ENCODE measurements at places on chromosomes 7 and 10.

GRCh38 chr10:54962134-54962900 lies 161.3 kb upstream of the PCDH15 start:
- DNase-seq: no peak

DNA sequence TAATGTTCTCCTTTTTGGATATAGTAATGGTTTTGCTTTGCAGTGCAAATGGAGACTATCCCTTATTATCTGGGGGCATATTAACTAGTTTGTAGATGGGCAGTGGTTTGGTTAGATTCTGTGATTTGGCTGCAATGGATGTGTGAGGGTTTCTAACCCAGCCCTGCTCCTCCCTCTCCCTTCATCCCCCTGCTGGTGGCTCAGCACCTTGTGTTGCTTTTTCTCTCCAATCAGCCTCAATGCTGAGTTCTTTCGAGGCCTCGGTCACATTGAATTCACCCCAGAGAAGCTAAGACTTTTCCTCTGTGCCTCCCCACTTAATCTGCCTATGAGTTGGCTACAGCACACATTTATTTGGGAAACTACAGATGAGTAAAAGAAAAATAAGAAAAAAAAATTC lies 120.0 kb downstream of the MALRD1 start:
- DNase-seq: no peak

- no peak for DNase-seq
Observed at GRCh38 chr10:118793545-118793944, 38.8 kb upstream of the CACUL1 start.

DNA sequence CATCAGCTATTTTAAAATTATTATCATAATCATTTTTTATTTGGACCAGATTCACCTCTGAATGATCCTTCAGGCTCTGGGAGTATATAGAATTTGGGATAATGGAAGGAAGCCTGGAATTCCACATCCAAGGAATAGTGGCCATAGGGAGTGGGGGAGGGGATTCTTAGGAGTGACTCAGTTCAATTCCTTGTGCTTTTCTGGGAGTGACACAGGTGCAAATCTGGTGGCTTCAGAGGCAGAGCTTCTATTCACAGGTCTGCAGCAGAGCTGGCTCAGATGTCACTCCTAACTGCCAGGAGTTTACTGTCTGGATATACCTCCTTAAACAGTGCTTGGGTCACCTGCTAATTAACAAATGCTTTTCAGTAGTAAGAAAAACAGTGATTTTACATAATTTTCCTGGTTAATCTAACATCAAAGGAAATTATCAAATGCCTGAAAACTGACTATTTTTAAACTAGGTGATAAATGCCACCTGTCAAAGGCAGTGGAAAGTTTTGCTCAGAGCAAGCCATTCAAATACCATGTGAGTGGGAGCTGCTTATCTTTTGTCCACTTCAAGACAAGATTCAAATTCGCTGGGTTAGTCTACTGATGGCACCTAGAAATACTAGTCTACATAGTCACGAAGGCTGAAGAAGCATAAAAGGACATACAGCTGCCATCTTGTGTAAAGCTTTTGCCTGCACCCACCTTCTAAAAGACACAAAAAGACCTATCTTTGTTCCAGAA lies 106.7 kb upstream of the LAMB4 start:
- no peak for DNase-seq

DNA sequence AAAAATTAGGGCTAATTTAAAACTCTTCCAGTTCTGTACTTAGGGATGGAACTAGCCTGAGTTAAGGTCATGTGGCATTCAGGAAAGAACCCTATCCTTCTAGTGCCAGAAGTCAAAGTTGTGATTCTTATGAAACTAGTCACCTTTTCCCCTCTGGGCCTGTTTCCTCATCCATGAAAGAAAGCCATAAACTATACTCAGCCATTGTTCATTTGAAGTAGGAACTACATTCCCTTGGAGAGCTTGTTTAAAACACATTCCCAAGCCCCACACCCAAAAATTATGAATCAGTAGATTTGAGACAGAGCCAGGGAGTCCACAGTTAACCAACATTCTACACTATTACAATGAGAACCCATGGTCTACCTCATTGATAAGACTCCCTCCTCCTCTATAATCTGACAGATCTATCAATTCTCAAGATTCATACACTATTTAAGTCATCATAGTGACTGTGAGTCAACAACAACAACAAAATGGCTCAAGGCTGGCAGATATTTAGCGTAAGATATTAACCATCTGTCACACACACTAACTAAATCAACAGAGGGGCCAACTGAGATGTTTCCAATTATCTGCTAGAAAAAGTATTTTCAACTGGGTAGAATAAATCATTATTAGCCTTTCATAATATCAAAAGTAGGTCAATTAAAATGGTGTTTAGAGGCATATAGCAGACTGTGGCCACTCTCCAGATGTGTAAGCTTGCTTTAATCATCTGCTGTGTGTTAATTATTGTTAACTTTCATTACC lies 102.3 kb downstream of the SLC25A13 start:
- no peak for DNase-seq

- DNase-seq: no peak
Observed at GRCh38 chr10:115066528-115066927, 26.6 kb upstream of the ATRNL1 start.

GRCh38 chr7:143305423-143306070 lies 10.4 kb upstream of the CLCN1 start:
- DNase-seq: peak; percentile 60

- DNase-seq: no peak
Observed at GRCh38 chr10:48509974-48510692, 94.7 kb downstream of the ARHGAP22 start.

DNA sequence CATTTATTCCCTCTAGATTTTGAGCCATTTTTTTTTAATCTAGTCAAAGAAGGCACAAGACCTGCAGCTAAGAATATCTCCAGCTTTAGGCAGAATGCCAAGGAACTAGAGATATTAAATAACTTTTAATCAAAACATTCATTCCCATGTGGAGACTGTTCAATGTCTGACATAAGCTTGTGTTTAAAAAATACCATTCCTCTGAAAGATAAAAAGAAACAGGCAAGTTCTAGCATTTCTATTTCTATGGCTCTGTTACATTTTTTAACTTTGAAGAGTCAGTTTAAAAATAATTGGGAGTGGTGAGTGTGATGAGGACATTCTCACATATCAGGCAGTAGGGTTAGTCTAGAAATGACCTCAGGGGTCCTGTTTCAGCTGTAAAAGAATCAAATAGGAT lies 48.0 kb downstream of the RHOBTB1 start:
- no peak for DNase-seq

Data from stimulated activated CD8-positive, alpha-beta memory T cell treated with anti-CD3 and anti-CD28 coated beads, Interleukin-4, amount 100 ng/mL, for 4 hours (primary cell).